CD4-positive, alpha-beta T cell treated with Interleukin-6 at 100 ng/mL for 8 hours (primary cell): ENCODE measurements at places on chromosomes 5 and 9.
A peak's percentile ranks its signal among the peaks of the same experiment; 100 is the strongest.

DNA sequence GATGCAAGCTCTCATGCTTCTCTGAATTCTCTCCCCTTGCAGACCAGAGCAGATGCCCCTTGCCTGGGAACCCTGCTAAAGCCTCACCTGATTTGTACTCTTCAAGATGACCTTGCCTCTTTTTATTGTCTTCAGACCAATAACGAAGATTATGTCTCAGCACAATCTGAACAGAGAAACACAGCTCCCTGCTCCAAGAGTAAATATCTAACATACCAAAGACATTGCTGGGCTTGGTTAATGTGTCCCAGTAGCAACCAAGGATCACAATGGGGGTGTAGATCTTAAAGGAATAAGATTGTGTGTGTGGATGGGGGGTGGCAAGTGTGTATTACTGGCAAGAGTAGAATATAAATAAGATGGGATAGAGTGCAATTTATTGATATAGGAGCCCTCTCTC lies 67.6 kb upstream of the LHFPL2 start:
- no peak for DNase-seq

- no peak for DNase-seq
Measured at GRCh38 chr9:60545878-60546385, 368.3 kb upstream of the SPATA31A5 start.

DNA sequence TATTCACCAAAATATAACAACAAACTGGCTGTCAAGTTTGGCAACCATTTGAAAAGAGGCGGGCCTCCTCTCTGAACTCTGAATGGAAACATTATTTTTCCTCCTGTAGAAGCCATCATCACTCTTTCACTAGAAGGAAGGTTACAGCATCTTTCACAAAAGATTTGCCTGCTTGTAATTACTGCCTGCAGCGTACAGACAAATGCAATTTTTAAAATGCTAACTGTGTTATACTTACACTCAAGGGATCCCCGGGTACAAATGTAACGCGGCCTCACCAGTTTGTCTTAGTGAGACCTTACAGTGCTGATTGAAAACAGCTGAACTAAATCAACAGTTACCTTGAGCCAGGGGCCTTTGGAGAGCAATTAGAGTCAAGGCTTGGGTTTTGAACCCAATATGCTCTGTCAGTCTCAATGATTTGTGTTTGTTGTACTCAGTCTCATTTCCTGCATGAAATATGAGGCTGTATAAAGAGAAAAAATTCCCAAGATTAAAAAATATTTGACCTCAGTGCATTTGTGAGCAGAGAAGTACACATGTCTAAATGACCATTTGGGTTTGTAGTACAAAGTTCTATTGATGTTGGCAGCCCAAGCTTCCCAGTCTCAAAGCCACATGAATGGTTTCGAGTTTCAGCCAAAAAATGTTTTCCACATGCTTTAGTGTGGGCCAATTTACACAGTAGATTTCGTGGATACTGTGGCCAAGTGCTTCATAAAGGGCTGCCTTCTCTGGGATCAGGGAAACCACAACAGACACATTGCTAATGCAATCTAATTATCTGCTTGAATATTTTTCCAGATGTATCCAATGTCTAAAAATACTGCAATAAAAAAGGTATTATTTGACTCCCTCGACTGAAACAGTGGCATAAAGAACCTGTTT lies 500.0 kb downstream of the SPATA31D1 start:
- no peak for DNase-seq

DNA sequence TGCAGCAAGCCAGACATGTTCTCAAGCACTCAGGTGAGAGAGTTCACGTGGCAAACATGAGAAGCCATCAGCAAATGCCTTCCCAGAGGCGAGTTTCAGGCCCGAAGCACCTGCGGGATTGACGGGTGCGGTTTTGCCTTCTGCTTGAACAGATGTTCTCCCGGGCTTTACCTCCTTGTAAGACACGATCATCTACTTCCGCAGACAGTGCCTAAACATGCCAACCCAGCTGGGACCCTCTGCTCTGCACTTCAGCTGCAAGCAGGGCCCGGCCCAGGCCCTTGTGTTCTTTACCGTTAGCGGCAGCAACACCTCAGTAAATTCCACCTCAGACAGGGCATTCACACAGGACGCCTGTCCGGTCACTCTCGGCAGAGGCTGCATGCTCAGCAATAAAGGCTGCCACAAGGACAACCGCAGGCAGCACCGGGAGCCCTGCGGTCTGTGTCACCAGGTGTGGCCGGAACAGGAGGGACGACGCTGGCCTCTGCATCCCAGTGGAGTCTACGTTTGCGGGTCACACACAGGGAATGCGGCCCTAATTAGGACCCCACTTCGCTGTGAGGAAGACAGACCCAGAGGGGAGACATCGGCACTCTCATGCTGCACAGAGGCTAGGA lies 139.6 kb downstream of the ROR2 start:
- DNase-seq: no peak

DNA sequence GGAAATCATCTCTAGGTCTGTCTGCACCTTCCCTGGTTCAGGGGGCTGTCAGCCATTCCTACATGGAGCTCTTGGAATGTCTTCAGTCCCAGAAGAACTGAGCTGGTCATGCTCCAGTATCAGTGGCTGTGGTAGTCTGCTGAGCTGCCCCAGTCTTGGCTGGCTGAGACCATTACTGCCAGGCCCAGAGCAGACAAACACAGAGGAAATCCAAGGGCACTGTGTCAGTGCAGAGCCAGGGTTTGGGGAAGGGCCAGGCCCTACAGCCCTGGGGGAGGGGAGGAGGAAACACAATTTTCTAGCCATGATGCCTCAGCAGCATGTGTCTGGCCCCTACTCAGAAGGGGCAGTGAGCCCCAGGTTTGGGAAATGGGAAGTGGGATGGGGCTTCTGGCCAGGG lies 58.4 kb downstream of the ARHGEF37 start:
- no peak for DNase-seq

DNA sequence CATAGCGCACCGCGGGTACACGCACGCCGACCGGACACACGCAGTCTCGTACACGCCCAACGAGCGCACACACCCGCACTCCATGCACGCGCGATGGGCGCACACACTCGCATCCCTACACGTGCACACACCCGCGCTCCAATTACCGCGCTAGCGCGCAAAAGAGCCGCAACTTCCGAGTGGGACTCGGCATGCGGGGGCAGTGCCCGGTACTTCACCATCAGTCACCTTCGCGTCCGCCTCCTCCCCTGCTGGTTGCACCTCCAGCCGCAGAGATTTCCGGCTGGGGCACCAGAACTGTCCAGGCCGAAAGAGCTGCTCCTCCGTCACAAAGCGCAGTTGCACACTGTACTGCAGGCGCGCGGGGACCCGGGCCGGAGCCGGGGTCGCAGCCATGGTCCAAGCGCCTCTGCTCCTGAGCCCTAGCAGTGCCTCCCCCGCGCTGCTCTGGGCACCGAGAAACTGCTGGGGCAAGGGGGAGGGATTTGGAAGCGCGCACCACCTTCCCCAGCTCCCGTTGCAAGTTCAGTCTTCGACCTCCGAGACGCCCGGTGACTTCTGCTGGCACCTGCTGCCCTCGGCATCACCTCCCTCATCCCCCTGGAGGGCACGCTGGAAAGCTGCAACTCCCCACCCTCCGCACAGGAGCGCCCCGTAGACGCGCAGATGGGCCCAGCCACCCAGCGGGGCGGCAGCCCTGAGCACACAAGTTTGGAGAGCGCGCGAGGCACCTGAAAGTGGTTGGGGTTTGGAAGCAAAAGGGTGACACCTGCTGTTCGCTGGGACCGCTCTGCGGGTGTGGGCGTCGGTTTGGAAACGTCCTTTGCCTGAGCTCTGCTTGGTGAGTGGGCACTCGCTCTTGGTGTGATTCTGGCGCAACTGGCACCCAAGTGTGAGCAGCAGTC lies 337.4 kb upstream of the PUM3 start:
- peak; percentile 17 for DNase-seq

DNA sequence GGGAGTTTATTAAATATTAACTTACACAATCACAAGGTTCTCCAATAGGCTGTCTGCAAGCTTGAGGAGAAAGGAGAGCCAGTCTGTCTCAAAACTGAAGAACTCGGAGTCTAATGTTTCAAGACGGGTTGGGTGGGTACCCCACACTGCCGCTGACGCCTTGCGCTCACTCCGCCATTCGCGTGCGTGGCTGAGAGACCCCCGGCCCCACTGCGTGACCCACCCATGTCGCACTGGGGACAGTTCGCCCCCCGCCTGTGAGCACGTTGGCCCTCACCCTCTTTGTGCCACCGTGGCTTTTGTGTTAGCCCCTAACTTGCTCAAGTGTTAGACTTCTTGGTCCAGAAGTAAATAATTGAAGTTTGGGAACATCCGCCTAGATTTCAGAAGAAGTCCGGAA lies 270.0 kb upstream of the ITGA1 start:
- DNase-seq: no peak

- DNase-seq: no peak
Measured at GRCh38 chr5:89080467-89081116, 197.6 kb upstream of the MEF2C start.

GRCh38 chr9:85081963-85082362 lies 412.4 kb downstream of the NTRK2 start:
- DNase-seq: no peak
